ENCODE measurements at places on chromosomes 13 and 19. TPM values are rescaled to one million over a fixed set of nuclear protein-coding genes. Genes with fewer than 3 reads are reported as not detected.

MARCHF2 gene
- 103 TPM for total RNA-seq

TEX29 gene
- total RNA-seq = 0.12 TPM

ERICH4 gene
- not detected for total RNA-seq

DENND1C gene
- not detected for total RNA-seq

OR7D2 gene
- total RNA-seq = 0.06 TPM
